Tibial nerve (tissue), 4 donors: ENCODE measurements at places on chromosomes 11 and 22.

- no peak for DNase-seq
Observed at GRCh38 chr22:29703569-29704195, 16.1 kb upstream of the CABP7 start.

GRCh38 chr22:20173772-20174171, 22.9 kb upstream of the CCDC188 start:
- no peak for DNase-seq

GRCh38 chr11:109956124-109956793, 136.9 kb upstream of the ZC3H12C start:
- DNase-seq = no peak

DNA sequence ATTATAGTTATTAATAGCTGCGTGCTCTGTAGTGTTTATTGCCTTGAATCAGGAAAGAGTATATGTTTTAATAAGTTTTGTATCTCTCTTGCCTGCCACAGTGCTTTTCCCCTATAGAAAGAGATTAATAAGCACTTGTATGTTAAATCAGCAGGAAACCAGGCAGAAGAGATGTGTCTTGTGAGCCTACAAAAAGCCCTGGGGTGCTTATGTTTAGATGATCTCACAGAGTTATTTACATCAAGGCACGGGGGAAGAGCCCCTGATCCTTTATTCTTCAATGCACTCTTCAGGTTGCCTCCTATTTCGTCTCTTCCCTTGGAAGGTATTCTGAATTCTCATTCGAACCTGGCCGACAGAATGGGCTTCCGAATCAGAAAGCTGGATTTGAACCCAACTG, 183.0 kb downstream of the MAML2 start:
- DNase-seq = no peak

- no peak for DNase-seq
Observed at GRCh38 chr22:33789690-33790253, 130.5 kb downstream of the LARGE1 start.

DNA sequence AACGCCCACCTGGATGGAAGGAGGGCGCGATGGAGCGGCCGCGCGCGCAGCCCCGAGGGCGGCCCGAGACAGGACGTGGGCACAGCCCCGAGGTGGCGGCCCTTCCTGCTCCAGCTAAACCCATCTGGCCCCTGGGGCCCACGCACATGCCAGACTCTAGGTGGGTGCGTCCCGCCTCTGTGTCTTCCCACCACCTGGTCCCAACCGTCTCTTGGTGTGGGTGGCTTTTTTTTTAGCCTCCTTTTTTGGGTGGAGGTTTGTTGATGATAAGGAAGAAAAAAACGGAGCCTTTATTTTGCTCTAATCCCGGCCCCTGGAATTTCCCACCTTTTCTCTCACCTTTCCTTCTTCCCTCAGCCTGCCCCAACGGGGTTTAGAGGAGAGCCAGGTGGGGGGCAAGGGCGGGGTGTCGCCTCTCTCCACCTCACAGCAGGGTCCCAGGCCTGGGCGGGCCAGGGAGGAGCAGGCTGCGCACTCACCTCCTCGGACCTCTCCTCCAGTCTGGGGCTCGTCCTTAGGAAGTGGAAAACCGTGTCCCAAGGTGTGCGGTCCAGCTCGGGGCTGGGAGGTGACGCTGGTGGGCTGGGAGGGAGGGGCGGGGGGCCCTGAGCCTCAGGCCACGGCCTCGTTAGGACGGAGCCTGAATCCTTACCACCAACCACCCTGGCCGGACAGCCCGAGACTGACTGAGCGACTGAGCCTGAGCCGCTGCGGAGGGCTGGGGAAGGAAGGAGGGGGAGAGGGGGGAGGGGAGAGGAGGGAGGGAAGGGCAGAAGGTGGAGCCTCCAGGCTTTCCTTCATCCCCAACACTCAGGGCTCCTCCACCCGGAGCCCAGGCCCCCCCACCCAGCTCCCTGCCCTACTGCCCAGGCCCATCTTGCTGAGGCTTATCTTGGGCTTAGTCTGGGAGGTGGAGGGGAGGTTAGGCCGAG, at the start of gene SOX10:
Gene SOX10 (minus strand): TSS at position 696 of the 932 bp plus-strand sequence. CDS start 771 bp downstream, outside the sequence.
- peak; percentile 22 for DNase-seq

DNA sequence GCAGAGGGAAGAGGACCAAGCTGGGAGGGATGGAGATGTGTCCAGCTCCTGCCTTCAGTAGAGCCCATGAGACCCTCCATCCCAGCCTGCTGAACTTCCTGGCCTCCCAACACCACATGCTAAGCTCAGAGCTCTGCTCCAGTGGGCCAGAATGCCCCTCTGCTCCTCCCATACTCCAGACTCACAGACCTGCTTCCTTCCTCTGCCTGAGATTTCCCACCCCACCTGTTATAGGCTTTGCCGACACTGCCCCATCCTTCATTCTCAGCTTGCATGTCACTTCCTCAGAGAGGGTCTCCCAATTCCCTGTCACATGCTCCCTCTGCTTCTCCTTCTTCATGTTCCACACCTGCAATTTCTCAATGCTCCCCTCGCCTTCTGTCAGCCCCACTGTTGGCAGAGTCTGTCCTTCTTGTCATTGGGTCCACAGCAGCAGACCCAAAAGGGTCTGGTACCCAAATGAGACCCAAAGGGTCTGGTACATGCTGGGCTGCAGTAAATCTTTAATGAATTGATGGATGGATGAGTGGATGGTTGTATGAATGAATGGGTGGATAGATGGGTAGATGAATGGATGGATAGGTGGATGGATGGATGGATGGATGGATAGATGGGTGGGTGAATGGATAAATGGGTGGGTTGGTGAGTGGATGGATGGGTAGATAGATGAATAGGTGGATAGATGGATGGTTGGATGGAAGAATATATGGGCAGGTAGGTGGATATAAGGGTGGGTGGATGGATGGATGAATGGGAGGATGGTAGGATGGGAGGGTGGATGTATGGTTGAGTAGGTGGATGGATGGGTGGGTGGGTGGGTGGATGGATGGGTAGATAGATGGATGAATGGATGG, 105.3 kb upstream of the FGF3 start:
- DNase-seq = no peak

GRCh38 chr11:126431401-126432064, 76.0 kb downstream of the ST3GAL4 start:
- DNase-seq = peak; percentile 41
